ENCODE measurements at places on chromosomes 2 and 18.

- DNase-seq: no peak
Measured at GRCh38 chr2:152560166-152560565, 157.1 kb downstream of the PRPF40A start.

- no peak for DNase-seq
Measured at GRCh38 chr2:177489719-177490301, 97.2 kb downstream of the AGPS start.

DNA sequence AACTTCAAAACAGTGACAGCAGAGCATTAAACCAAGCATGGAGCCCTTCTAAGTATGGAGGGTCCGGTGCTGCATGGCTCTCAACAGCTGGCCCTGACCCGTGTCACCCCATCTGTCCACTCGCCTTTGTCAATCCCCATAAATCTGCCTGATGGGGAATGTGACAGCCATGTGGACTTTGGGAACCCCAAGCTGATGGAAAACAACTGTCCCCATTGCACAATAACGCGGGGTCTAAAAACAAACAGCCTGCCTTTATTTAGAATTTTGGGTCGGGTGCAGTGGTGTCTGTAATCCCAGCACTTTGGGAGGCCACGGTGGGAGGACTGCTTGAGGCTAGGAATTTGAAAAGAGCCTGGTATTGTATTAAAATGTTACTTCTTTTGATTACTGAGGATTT is 17.1 kb upstream of the THADA start:
- no peak for DNase-seq

DNA sequence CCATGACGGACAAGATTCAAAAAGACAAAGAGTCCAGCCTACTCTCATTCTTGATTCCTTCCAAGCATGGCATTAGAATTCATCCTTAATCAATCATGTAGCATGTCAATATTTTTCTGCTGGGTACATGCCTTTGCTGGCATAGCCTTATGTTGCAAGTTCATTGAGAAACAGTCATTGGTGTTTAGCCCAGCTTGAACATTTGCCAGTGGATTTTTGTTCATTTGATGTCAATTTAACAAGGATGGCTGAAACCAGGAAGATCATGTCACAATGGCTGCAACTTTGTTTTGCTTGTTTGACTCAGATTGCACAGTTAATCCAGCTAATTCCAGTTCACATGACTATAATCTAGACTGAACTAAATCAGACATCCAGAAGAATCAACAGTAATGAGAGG is 1132.2 kb downstream of the LRP1B start:
- no peak for DNase-seq

GRCh38 chr2:149189769-149190168 is 140.6 kb upstream of the LYPD6 start:
- no peak for DNase-seq

DNA sequence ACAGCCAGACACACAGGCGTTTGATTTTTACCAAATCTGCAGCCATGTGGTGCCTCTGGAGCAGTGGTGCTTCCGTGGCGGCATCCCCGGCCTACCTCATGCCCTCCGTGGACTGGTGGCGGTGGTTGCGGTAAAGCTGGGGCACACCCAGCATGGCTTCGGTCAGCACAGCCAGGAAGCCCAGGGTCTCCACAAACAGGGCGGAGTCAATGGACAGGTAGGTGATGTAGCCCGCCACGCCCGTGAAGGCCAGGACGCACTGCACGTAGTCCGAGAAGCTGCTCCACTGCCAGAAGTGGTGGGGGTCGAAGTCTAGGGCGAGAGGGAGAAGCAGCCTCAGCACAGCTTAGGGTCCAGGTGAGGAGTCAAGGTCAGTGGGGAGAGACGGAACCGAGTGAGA is 32.4 kb downstream of the SLC66A2 start:
- DNase-seq: no peak

GRCh38 chr2:30582521-30582920 is 135.5 kb downstream of the LCLAT1 start:
- DNase-seq: no peak

DNA sequence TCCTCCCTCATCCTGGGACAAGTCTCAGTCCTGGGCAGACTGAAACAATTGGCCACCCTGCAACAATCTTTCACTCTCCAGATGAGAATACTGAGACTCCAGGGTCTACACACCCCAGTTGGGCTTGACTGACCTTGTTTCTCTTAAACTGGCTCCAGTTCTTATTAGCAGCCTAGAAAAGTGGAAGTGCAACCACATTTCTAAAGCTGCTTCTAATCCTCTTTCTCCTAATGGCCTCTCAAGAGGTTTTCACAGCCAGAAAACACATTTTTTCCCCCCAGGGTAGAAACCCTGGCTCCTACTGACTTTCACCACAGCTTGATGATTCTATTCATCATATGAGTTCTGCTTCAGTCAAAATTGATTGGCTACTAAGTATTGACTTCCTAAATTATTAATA is 45.8 kb downstream of the SLC4A5 start:
- DNase-seq: no peak

DNA sequence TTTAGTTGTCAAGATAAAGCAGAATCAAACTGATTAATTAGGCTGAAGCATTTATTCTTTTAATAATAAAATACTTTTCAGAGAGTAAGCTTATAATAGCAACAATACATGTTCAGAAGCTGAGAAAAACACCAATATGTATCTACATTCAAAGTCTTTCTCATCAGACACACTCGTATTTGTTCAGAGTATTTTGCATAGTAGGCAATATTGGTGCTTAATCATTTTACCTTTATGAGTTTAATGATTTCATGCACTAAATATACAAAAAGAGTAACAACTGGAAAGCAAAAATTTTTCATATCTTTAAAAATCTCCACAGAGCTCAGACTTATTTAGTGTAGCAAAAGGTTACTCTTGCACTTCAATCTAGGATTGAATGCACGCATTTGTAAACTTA is 313.9 kb downstream of the ZEB2 start:
- DNase-seq: no peak

DNA sequence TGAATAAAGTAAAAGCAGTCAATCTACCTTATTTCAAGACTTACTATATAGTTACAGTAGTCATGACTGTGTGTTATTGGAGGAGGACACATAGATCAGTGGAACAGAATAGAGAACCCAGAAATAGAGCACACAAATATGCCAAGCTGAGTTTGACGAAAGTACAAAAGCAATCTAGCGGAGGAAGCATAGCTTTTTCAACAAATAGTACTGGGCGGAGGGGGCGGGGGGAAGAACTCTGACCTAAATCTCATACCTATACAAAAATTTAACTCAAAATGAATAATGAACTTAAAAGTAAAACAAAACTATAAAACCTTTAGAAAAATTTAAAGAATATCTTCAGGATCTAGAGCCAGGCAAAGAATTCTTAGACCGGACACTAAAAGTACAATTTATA is 139.1 kb downstream of the AGPS start:
- no peak for DNase-seq

DNA sequence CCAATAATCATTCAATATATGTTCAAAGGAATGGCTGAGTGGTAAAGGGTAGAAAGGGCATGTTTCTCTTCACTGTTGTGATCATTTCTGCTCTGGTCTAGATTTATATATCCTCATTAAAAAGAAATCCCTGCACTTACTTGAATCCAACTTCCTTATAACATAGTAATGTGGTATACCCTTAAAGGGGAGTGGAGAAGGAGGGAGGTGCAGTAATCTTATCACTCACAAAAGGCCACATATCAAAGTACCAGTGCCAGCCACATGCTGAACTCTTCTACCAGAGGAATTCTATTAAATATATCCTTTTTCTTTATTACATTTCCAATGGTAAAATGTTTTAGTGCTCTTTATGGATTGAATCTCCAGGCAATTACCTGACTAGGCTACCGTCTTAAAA is 3.3 kb downstream of the KATNAL2 start:
- no peak for DNase-seq
